ENCODE measurements at places on chromosomes 4 and X. TPM values are rescaled to one million over a fixed set of nuclear protein-coding genes. Genes with fewer than 3 reads are reported as not detected.

Gene MTNR1A
- total RNA-seq = 2.6 TPM

Gene NCAPG
- total RNA-seq = 22.0 TPM

Gene SGMS2
- total RNA-seq = 6.9 TPM

Gene NDST3
- 2.0 TPM for total RNA-seq

Gene MYOZ2
- total RNA-seq = 0.16 TPM

Gene FGF13
- total RNA-seq = 20.7 TPM

Gene SYN1
- 6.7 TPM for total RNA-seq

Gene TEX13B
- total RNA-seq = not detected

Gene WNK3
- 22.6 TPM for total RNA-seq

Gene ALAS2
- total RNA-seq = not detected

DNA sequence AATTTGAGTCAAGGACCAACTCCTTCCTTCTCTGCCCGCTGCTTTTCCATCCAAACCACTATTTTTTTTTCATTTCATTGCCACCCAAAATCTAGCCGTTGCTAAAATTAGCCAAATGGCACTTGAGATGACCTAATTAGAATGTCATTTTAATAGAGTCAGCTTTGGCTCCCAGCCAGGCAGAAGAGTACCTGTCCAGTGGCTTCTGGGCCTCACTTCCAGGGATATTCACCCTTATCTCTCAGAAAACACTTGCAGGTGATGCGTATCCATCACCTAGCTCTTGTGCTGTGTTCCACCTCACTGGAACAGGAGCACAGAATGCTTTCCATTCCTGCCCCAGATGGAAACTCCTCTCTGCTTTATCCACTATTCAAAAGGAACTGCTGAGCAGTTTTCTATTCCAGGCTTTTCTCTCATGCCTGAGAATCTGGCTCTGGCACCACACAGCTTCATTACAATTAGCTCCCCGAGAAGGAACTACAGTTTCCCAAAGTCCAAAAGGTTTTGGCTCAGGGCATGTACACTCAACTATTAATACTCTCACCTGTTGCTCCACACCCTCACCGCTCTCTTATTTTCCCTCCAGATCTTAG is 18.5 kb downstream of the MAGEA9B start:
- H3K27me3 ChIP-seq = no peaks in the 10 kb centered on the region
- peaks cover 8% of the 10 kb centered on the region for H3K4me1 ChIP-seq
- no peak overlapping the region for H3K27ac ChIP-seq

DNA sequence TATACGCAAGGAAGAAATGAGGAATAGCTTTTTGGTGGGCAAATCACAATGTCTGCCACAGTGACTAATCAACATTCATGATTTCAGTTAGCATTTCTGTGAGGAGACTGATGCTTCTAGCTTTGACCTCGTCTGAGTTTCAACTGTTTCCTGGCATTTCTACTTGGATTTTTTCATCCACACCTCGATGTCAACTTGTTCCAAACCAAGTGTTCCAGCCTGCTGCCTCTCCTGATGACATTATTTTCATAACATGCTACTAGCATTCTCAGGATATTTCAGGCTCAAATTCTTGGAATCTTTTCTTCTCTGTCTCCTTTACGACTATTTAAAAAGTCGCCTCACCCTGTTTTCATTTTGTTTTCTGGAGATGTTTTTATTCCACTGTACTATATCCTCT is 90.3 kb upstream of the TEX13D start:
- no peaks in the 10 kb centered on the region for H3K4me1 ChIP-seq
- no peak for DNase-seq
- no peak overlapping the region for H3K27ac ChIP-seq

GRCh38 chrX:153065389-153065788 is 6.9 kb upstream of the PNMA6A start:
- no peaks in the 10 kb centered on the region for H3K36me3 ChIP-seq
- no peaks in the 10 kb centered on the region for H3K27me3 ChIP-seq
- DNase-seq = no peak
- no peak overlapping the region for H3K27ac ChIP-seq
- H3K4me3 ChIP-seq = no peak overlapping the region

GRCh38 chr4:121243485-121243884 is 79.4 kb upstream of the TNIP3 start:
- no peak for DNase-seq
- no peaks in the 10 kb centered on the region for H3K36me3 ChIP-seq
- H3K27me3 ChIP-seq = no peaks in the 10 kb centered on the region
- H3K4me3 ChIP-seq = no peak overlapping the region
- peaks cover 8% of the 10 kb centered on the region for H3K4me1 ChIP-seq

- no peak for DNase-seq
- no peak overlapping the region for H3K27ac ChIP-seq
Measured at GRCh38 chr4:40134206-40134917, 62.5 kb upstream of the RHOH start.

DNA sequence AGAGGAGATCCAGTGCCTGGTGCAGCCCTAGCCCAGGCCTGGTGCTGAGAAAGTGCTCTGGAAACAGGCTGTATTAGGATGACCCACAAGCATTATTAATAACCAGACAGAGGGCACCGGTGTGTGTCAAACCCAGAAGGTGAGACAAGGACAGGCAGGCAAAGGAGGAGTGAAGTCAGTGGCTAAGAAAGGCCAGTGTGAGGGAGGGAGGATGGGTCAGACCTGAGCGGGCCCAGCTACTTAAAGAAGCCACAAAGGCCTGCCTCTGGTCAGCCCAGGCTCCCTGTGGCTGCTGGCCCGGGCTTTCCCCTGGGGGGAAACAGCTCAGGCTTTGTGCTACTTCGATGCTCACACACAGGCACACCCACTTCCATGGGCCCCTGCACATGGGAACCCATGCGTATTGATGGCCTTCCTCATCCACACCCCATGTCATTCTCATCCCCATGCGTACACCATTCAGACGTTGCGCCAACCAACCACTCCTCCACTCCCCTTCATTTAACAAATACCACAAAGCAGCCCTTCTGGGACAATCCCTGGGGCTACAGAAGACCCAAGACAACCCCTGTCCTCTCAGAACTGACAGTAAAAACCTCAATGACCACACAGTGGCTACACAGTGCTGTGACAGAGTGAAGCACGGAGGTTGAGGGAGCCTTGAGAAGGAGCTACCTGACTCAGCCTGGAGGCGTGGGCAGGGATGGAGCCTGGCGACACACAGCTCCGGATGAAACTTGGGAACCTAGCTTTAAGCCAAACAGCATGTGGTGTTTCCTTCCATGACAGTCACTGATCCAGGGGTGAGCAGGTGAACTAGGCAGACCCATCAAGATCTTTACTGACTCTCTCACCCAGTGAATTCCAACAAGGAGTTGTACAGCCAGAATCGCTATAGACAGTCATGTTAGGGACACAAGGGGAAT is 24.9 kb upstream of the MTM1 start:
- H3K27me3 ChIP-seq = peaks cover 16% of the 10 kb centered on the region
- H3K27ac ChIP-seq = no peak overlapping the region
- no peak overlapping the region for H3K4me3 ChIP-seq
- no peak for DNase-seq

GRCh38 chrX:10795721-10796120 is 175.3 kb upstream of the MID1 start:
- no peak overlapping the region for H3K4me3 ChIP-seq
- no peak for DNase-seq
- no peak overlapping the region for H3K27ac ChIP-seq
- peaks cover 3% of the 10 kb centered on the region for H3K4me1 ChIP-seq
- no peaks in the 10 kb centered on the region for H3K36me3 ChIP-seq

GRCh38 chr4:134147941-134148340 is 53.6 kb downstream of the PABPC4L start:
- H3K4me3 ChIP-seq = no peak overlapping the region
- DNase-seq = no peak
- peaks cover 29% of the 10 kb centered on the region for H3K4me1 ChIP-seq
- no peak overlapping the region for H3K27ac ChIP-seq
- no peaks in the 10 kb centered on the region for H3K36me3 ChIP-seq

DNA sequence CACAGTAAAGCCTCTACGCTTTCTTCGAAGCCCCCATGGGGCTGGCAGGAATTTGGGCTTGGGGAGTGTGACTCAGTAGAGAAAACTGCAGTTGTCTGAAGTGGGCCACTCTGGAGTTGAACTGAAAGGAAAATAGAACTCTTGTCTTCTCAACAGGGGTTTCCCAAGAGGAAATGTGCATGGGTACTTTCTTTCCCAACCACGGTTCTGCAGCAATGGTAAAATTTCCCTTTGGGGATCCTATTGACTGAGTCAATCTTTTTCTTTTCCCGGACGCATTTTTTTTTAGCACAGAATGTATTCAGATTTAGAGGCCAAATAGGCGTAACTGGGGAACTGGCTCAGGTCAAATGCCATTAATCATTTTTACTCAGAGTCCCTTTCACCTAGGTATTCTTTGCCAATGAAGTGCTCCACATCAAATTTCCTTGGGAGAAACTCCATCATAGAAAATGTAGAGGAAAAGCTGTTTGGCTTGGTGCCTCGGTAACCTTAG is 269.3 kb downstream of the STIM2 start:
- H3K4me1 ChIP-seq = no peaks in the 10 kb centered on the region
- H3K27ac ChIP-seq = no peak overlapping the region
- no peaks in the 10 kb centered on the region for H3K36me3 ChIP-seq
- DNase-seq = no peak
- H3K27me3 ChIP-seq = no peaks in the 10 kb centered on the region
- H3K4me3 ChIP-seq = no peak overlapping the region

GRCh38 chr4:14924076-14924811 is 78.0 kb upstream of the CPEB2 start:
- H3K36me3 ChIP-seq = no peaks in the 10 kb centered on the region
- H3K27ac ChIP-seq = no peak overlapping the region
- no peak overlapping the region for H3K4me3 ChIP-seq
- no peaks in the 10 kb centered on the region for H3K27me3 ChIP-seq

GRCh38 chr4:59597536-59598329 is 1602.4 kb upstream of the ADGRL3 start:
- no peaks in the 10 kb centered on the region for H3K36me3 ChIP-seq
- H3K27me3 ChIP-seq = no peaks in the 10 kb centered on the region
- no peak overlapping the region for H3K27ac ChIP-seq
- H3K4me1 ChIP-seq = peaks cover 3% of the 10 kb centered on the region
- H3K4me3 ChIP-seq = no peak overlapping the region
- no peak for DNase-seq

GRCh38 chrX:105277132-105277531 is 56.6 kb upstream of the TEX13A start:
- H3K4me1 ChIP-seq = peaks cover 9% of the 10 kb centered on the region
- no peak overlapping the region for H3K4me3 ChIP-seq
- no peaks in the 10 kb centered on the region for H3K27me3 ChIP-seq
- H3K27ac ChIP-seq = no peak overlapping the region
- DNase-seq = no peak

DNA sequence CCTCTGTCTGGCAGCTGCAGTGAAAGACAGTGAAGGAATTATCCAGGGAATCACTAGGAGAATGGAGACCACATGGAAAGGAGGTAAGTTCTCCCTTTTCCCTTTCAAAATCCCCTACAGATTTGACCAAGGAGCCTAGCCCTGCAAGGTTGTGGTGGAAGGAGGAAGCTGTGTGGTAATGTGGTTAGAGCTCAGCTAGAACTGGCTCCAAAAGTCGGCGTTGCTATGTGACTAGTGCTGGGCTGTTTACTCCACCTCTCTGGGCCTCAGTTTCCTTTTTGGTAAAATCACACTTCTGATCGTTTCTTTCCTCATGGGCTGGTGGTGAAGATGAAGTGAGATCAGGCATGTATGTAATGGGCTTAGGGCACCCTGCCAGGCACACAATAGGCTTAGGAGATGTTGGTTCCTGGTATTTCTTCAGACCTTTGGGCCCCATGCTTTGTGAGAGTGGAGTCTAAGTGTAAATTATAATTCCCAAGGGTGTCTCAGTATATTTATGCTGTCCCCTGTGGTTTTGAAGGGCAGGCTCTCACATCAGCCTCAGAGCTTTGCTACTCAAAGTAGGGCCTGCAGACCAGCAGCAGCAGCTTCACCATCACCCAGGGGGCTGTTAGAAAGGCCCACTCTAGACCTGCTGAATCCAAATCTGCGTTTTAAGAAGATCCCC is 183.7 kb upstream of the BCOR start:
- H3K36me3 ChIP-seq = peaks cover 2% of the 10 kb centered on the region
- H3K4me1 ChIP-seq = peaks cover 1% of the 10 kb centered on the region
- peaks cover 4% of the 10 kb centered on the region for H3K27me3 ChIP-seq
- H3K4me3 ChIP-seq = no peak overlapping the region
- DNase-seq = no peak
- H3K27ac ChIP-seq = no peak overlapping the region

- H3K27me3 ChIP-seq = no peaks in the 10 kb centered on the region
- no peak overlapping the region for H3K4me3 ChIP-seq
- no peak for DNase-seq
- peaks cover 15% of the 10 kb centered on the region for H3K4me1 ChIP-seq
Measured at GRCh38 chrX:155068165-155068564, 2.8 kb downstream of the CMC4 start.

Measured in progenitor cell of endocrine pancreas (in vitro differentiated cells).